ENCODE measurements at places on chromosomes 16 and 17.

DNA sequence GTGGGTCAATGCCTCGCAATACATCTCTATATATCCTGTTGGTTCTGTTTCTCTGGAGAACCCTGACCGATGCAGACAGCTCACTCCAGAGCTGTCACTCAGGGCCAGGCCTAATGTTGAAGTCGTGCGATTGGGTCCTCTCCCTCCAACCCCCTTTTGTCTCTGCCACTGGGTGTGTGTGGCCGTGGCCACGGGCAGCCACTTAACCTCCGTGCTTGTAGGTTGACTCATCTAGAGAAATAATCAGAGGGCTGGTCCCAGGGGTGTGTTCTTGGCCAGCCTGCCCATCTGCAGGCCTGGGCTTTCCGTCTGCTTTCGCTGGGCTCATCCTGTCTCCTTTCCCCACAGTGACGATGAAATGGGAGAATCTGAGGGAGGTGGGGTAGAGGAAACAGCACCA lies 7.4 kb downstream of the ADAD2 start:
- no peak for DNase-seq

DNA sequence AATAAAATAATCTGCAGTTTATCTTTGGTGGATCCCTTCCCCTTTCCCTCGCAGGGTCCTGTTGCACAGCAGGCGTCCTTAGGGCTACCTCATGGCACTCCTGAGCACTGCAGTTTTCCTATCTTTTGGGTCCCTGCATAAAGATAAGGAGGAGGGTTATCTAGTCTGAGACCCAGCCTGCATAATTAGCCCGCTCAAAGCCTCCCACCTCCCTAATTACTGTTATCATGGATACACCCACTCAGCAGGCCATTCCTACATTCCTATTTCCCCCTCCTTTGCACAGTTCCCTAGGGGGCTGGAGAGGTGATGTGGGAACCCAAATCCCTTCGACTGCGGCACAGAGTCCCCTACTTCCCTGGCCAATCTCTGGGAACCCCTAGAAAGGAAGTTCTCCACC lies 5.1 kb upstream of the CLUH start:
- DNase-seq: no peak

- no peak for DNase-seq
These were observed 12.2 kb downstream of the CD2BP2 start for GRCh38 chr16:30342751-30343490.

DNA sequence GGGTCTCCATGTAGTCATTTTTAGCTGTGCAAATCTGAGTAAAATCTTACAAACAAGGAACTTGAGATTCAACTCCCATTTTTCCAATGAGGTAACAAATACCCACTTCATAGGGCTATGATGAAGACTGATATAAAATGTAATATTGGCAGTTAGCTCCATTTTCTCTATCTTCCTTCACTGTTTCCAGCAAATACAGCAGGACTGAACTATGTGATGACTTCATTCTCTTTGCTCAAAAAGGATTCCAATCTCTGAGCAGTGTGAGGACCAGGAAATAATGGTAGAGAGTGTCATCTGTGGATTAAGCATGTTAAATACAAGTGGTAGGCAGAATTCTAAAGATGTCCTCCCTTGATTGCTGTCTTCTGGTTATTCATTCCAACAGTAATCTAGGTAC lies 18.3 kb downstream of the RND2 start:
- no peak for DNase-seq

DNA sequence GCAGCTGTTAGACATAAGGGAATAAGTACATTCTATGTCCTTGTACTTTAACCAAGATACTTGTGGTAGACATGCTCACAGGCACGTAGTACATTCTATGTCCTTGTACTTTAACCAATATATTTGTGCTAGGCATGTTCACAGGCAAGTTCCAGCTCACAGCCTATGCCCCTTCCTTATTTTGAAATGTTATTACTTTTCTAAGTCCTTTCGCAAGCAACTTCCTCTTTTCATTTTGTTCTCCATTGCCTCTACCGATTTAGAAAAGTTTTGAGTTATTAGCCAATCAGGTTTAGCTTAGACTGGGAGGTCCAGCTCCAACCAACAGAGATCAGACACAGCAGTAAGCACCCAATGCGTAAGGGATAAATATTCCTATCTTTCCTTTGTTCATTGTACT lies 60.1 kb upstream of the NUDT7 start:
- DNase-seq: no peak

GRCh38 chr17:79851461-79851817 lies 12.2 kb upstream of the CBX4 start:
- DNase-seq: peak; percentile 71

DNA sequence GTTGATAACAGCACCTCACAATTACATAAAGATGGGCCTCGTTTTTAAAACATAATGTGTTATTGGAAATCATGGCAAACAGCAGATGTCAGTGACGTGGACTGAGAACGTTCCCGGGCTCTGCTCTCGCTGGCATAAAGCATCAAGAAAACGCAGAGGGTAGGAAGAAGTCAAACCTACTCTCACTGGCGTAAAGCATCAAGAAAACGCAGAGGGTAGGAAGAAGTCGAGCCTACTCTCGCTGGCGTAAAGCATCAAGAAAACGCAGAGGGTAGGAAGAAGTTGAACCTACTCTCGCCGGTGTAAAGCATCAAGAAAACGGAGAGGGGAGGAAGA lies 110.6 kb downstream of the VPS53 start:
- DNase-seq: no peak

DNA sequence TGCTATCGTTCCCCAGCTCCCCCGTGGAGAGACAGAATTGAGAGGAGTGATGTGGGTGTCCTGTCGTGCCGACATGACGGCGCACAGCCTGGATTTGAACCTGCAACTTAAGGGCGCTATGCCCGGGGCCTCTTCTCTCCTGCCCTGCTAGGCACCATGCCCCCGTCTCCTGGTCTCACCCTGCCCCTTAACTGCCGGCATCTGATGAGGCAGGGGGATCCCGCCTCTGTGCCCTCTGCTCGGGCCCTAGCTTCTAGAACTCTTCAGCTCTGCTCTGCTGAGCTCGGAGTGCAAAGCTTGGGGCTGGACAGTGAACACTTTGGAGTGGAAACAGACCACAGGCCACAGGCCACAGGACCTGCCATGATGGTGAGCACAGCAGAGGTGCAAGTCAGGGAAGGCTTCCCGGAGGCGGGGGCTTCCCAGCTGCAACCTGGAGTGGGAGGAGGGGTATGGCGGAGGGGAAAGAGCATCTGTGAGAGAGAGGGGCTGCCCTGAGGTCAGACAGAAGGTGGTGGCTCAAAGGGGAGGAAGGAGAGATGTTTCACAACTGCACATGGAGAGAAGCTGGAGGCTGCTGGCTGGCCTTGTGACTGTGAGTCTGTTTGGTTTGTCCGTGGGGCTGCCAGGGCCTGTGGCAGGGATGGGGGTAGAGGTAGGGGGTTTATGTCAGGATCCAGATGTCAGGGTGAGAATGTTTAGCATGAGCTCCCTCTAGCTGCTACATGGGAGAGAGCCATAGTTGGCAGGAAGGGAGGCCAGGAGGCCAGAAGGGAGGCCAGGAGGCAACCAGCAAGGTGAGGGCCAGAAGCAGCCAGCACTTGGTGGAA lies 107.8 kb downstream of the CRLF3 start:
- DNase-seq: no peak

- no peak for DNase-seq
These were observed 29.4 kb downstream of the HLF start for GRCh38 chr17:55294042-55294751.

DNA sequence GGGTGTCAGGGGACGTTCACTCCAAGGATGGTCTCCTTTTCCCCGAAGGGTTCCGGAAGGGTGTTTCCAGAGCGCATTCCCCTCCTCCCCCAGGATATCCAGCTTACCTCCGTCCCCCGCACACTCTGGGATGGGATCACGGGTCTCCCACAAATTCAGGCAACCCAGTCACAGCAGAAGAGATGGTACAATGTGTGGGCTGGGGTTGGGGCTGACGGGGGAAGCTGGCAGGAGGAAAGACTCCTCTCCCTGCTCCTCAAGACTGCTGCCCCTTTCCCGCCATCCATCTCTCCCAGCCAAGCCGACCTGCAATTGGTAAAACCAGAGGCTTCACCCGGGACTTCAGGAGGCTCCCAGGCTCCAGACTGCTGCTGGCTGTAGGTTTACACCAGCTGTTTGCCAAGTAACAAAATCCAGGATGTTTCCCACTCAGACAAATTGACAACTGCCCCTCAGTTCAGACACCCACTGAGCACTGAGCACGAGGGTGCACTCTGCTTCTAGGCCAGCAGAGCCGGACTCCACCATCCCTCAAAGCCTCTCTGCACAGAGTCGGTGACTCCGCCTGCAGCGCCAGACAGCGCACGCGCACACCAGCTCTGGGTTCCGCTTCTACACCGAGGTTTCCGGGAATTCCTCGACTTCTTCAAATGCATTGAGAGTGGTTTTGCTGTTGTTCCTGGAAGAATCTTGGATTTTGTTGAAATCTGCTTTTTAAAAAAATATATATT lies 37.7 kb downstream of the ASPA start:
- no peak for DNase-seq

GRCh38 chr17:83071966-83072562 lies 7.3 kb upstream of the METRNL start:
- no peak for DNase-seq

DNA sequence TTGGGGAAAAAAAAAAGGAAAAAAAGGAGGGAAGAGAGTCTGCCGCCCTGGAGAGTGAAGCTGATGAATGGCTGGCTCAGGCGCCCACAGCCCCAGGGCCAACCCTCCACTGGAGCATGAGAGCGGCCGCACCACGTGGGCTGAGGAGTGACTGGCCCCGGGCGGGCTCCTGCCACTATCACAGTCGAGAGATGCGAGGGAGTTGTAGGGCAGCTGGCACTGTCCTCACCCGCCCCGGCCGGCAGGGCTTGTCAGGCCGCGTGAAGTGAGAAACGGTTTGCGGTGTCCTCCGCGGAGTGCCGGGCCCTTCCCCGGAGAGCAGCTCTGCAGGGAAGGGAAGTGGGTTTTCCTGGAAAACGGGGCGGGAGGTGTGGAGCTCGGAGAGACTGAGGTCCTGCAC lies 45.9 kb downstream of the JPH3 start:
- DNase-seq: no peak

DNA sequence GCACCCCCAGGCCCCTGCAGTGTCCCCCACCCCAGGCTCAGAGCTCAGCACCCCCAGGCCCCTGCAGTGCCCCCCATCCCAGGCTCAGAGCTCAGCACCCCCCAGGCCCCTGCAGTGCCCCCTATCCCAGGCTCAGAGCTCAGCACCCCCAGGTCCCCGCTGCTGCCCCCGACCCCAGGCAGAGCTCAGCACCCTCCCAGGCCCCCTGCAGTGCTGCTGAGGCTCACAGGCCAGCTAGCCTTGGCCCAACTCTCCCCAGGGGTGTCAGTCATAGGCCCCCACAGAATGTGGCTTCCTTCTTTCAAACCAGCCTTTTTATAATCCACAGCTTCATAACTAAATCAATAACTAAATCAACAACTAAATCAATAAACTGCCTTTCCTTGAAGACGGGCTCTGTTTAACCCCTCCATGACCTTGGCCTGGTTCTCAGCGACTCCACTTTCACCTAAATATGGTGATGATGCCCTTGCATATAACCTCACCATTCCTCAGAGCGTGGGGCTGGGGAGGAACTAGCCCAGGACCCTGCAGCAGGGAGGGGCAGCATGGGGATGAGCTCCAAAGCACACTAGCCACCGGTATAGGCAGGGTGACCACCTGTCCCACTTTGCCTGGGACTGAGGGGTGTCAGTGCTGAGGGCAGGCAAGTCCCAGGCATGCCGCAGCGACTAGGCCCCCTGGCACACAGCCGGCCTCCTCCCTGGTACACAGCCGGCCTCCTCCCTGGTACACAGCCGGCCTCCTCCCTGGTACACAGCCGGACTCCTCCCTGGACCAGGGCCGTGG lies 5.0 kb downstream of the NOTUM start:
- DNase-seq: no peak

DNA sequence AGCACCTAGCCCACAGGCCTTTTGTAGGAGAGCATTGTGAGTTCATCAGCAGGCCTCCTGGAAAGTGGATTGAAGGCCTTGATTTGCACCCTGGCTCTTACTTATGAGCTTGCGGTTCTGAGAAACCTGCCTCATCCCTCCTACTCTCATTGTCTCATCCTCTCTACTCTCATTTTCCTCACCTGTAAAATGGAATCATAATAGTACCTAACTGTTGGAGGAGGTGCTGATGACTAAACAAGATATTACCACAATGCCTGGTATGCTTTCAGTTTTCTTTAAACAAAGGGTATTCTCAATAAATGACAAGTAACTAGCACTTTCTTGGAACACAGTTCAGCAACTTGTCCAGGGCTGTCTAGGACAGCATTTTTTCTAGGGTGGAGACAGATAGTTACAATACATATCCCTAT lies 243.1 kb upstream of the MAF start:
- no peak for DNase-seq

GRCh38 chr16:26149364-26150190 lies 457.8 kb downstream of the HS3ST4 start:
- no peak for DNase-seq

DNA sequence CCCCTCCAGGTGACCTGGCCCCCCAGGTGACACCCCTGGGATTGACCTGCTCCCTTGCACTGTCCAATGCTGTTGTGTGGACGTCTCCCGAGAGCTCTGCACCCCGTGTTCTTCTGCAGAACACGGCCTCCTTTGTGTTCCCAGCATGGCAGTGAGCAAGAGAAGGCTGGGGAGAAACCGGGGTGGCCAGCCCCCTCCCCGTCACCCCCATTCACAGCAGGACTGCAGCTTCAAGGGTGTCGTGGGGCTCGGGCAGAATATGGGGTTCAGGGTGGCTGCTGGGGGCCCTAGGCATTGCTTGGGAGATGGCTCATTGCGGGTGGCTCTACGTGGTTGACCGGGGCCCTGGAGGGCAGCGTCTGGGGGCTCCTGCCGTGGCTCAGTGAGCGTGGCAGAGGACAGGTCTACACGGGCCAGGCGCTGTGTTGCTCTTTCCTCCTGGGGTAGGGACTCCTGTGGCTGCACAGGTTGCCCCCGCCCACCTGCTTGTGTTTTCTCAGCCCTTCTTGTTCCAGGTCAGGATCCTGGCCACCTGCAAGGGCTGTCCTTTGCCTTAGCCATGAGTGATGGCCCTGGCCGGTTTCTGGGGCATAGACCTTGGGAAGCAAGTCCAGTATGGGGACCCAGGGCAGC lies 12.5 kb downstream of the GSE1 start:
- DNase-seq: no peak

- DNase-seq: no peak
These were observed 4.7 kb downstream of the KLHDC4 start for GRCh38 chr16:87761060-87761459.

- no peak for DNase-seq
These were observed 157.8 kb downstream of the AXIN2 start for GRCh38 chr17:65403626-65404025.

All from prostate gland (tissue), 2 donors.